HFFc6 (cell line): ENCODE measurements at places on chromosomes 7 and 10. TPM values are rescaled to one million over a fixed set of nuclear protein-coding genes. Genes with fewer than 3 reads are reported as not detected.

- DNase-seq, result no peak
Measured at GRCh38 chr7:158453663-158454062, 134.0 kb downstream of the PTPRN2 start.

DNA sequence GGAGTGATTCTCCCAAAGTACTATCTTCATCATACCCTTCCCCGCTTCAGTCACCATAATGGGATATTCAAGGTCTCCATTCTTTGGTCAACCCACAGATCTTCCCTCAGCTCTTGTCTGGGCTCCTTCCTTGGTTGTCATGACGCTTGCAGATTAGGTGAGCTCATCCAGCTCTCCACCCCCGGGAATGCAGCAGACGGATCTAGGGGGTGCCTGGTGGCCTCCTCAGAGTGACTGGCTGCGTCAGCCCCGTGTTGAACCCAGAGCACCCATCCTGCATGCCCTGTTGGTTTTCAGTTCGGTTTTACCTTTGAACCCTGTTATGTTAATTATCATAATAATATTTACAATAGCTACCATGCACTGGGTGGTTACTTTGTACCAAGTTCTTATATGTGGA is 6.4 kb downstream of the NEURL1 start:
- no peak for DNase-seq

Gene MMP21
- not detected in 3 replicates for total RNA-seq

Gene MLXIPL
- total RNA-seq, result not detected in 3 replicates

Gene CXCL12
- 133 to 241 TPM (median 141 TPM) in 3 replicates for total RNA-seq
